Activated CD4-positive, alpha-beta memory T cell treated with anti-CD3 and anti-CD28 coated beads, Interleukin-2, amount 10 ng/mL, durations not matched to agents 7 days and 5 days (primary cell): ENCODE measurements at places on chromosomes 11 and 22.

DNA sequence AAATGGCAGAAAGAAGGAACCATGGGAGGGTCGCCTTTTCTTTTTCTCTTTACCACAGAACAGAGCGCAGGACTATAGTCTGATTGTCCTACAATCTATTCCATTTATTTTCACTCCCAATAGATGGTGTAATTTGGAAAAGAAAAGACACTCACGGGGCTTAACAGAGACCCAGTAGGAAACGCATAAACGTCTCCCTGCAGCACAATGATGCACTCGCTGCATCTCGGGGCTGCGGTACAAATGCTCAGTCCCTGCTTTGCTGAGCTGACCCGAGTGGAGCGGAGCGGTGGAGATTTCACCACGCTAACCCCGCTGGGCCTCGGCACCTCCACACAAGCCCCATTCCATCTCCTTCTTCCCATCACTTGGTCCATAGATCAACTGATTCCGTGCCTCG lies 1.5 kb downstream of the FEZ1 start:
- H3K27ac ChIP-seq = no peak overlapping the region
- DNase-seq = no peak
- H3K36me3 ChIP-seq = peaks cover 3% of the 10 kb centered on the region

DNA sequence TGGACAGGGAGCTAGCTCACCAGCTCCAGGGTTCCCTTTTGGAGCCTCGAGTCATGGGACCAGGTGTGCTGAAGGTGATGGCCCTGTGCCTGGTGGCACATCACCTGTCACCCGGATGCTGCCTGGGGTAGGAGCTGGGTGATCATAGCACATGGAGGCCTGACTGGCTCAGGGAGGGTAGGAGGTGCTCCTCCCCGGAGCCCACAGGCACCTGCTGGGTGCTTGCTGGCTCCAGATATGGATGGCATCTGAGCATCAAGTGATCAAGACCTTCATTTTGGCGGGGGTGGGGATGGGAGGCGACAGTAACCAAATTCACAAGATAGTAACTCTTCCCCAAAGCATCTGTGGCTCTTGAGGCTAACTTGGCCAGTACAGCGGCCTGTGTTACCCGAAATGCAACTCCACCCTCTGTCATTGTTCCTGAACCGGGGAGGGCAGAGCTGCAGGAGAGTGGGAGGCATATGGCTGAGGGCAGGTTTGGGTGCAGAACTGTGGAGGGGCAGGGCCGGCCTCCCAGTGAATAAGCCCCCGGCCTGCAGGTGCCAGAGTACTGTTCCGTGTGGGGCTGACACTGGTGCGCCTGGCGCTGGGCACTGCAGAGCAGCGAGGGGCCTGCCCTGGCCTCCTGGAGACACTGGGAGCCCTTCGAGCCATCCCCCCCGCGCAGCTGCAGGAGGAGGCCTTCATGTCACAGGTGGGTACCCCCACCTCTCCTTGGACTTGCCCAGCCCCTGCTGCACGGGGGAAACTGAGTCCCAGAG lies 4.7 kb downstream of the TBC1D10C start:
- peaks cover 67% of the 10 kb centered on the region for H3K36me3 ChIP-seq
- H3K4me3 ChIP-seq = peak overlapping the region; percentile 85
- peaks cover 4% of the 10 kb centered on the region for H3K27me3 ChIP-seq
- peak; percentile 54 for DNase-seq
- H3K4me1 ChIP-seq = peaks cover 78% of the 10 kb centered on the region

DNA sequence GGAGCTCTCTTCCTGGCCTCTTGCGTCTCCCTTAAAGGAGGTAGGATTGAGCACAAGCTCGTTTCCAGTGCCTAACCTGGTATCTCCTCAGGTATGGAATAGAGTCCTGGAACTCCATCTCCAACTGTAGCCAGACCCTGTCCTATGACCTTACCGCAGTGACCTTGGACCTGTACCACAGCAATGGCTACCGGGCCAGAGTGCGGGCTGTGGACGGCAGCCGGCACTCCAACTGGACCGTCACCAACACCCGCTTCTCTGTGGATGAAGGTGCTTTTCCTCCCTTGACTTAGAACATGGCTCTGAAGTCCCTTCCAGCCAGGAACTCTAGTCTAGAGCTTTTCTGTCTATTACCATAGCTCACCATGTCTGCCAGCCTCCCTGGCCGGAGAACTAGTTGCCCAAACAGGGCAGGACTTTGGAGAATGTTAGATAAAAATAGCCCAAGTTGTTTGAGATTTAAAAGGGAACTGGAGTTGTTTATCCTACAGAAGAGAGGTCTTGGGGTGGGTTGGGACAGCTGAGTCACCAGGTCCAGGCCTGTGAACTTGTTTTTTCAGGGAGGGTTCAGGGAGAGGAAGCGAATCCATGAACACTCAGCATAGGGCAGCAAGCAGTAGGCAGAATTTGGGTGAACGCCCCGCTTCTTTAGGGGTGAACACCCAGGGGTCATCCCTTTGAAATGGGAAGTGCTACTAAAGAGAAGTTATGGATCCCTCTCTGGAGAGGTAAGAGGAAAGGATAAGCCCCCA lies 3.3 kb downstream of the IL10RA start:
- DNase-seq = no peak
- H3K27me3 ChIP-seq = no peaks in the 10 kb centered on the region
- H3K36me3 ChIP-seq = peaks cover 89% of the 10 kb centered on the region

DNA sequence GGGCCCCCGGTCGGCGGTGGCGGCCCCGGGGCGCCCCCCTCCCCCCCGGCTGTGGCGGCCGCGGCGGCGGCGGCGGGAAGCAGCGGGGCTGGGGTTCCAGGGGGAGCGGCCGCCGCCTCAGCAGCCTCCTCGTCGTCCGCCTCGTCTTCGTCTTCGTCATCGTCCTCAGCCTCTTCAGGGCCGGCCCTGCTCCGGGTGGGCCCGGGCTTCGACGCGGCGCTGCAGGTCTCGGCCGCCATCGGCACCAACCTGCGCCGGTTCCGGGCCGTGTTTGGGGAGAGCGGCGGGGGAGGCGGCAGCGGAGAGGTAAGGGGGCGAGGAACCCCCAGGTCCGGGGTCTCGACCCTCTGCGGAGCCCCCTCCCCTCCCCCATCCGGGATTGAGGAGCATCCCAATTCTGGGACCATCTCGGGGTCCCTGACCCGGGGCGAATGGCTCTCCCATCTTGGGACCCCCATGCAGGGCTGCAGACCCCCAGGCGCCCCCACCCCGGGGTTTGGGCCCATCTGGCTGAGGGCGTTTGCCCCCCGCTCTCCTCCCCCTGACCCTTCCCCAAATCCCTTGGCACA lies 431 bp downstream of the KMT2A start:
- no peaks in the 10 kb centered on the region for H3K27me3 ChIP-seq
- peaks cover 32% of the 10 kb centered on the region for H3K36me3 ChIP-seq
- H3K4me1 ChIP-seq = peaks cover 48% of the 10 kb centered on the region
- peak overlapping the region; percentile 93 for H3K4me3 ChIP-seq

GRCh38 chr11:18011633-18012032 lies 1.2 kb downstream of the SERGEF start:
- DNase-seq = no peak
- H3K4me3 ChIP-seq = peak overlapping the region; percentile 99
- H3K27me3 ChIP-seq = no peaks in the 10 kb centered on the region
- H3K4me1 ChIP-seq = peaks cover 32% of the 10 kb centered on the region
- H3K27ac ChIP-seq = peak overlapping the region; percentile 71

DNA sequence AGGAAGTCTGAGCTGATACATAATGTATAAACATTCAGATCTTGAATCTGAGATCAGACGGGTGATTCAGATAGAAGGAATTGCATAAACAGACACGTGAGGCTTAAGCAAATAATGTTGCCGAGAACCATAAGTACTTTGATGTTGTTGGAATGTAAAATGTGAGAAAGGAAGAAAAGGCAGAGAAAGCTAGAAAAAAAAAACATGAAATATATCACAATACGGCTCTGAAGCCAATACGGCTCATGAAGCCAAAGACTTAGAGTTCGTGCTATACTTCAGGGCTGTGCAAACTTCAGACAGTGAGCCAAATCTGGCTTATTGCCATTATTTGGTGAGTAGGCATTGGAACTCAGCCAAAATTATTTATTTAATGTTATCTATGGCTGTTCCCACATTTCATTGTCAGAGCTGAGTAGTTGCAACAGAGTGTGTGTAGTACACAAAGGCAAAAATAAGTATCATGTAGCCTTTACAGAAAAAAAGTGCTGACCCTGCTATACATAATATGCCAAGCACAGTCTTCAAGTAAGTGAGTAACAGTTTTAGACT lies 673.3 kb downstream of the CNTN5 start:
- no peak for DNase-seq
- H3K4me1 ChIP-seq = no peaks in the 10 kb centered on the region
- H3K27me3 ChIP-seq = no peaks in the 10 kb centered on the region
- no peak overlapping the region for H3K27ac ChIP-seq

DNA sequence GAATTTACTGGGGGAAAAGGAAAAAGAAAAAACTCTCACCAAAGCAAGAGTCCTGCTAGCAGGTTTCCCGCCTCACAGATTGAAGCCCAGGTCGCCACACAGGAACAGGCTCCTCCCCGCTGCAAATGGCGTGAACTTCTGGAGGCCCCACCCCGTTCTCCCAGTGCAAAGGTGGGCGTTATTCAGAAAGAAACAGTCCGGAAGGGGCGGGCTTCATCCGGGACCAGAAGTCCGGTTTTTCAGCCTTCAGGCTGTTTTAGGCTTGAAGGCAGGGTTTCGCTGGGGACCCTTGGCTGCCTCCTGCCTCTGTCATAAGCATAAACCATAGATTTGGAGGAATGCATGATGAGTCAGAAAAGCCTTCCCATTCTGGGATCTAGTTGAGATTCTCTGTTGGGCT lies 148.3 kb upstream of the POU2AF2 start:
- H3K4me1 ChIP-seq = no peaks in the 10 kb centered on the region
- no peak for DNase-seq
- H3K4me3 ChIP-seq = no peak overlapping the region
- no peak overlapping the region for H3K27ac ChIP-seq
- no peaks in the 10 kb centered on the region for H3K36me3 ChIP-seq
